ENCODE measurements at places on chromosomes 16 and 17.
A peak's percentile ranks its signal among the peaks of the same experiment; 100 is the strongest.

DNA sequence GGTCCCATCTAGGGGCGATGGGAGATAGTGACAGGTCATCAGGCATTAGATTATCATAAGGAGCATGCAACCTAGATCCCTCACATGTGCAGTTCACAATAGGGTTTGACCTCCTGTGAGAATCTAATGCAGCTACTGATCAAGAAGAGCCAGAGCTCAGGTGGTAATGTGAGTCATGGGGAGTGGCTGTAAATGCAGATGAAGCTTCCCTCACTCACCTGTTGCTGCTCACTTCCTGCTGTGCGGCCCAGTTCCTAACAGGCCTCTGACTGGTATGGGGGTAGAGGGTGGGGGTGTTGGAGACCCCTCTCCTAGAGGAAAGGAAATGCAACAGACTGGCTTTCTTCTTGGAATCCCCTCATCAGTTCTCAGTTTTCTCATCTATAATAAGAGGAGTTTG lies 131.4 kb downstream of the CA10 start:
- no peak for DNase-seq

GRCh38 chr16:25893332-25893731 lies 201.6 kb downstream of the HS3ST4 start:
- no peak for DNase-seq

DNA sequence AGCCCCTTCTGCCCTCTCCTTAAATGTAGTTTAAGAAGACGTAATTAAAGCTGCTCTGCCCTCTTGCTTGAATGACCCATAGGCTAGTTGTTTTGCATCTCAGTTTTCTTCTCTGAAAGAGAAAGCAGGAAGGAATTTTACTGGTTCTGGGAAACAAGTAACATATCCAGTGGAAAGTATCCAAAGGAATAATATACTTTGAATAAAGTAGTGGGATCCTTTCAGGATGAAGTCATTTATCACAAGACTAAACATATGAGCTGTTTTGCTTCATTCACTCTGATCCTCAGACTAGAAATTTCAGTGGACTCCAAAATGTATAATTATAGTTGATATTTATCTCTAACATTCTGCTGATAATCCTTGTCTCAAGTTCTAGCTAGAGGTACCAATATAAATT lies 1297.6 kb upstream of the GOT2 start:
- no peak for DNase-seq

DNA sequence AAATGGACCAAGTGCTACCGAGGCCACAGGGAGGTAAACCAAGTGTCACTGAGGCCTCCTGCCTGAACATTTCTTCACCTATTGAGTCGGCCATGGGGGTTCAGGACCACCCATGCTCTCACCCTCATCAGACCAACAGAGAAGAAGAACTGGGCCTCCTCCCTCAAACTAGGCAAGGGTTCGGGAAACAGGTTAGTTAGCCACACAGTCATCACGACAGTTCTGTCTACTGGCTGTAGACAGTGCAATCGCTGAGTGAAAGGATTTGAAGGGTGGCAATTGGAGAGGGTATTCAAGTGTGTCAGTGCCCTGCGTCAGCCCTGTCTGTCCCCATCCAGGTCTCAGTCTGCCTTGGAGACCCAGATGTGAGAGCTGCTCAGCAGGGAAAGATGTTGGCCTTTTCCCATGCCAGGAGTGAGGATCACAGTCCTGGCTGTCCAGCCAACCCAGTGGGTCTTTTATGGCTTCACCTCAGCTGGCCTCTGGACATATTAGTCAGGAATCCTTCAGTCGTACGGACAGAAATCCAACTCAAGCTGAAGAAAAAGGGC lies 19.9 kb downstream of the TBX2 start:
- no peak for DNase-seq

GRCh38 chr17:67055811-67056745 lies 11.7 kb downstream of the CACNG1 start:
- DNase-seq = peak; percentile 57

GRCh38 chr17:2060681-2061440 lies 6.0 kb downstream of the HIC1 start:
- no peak for DNase-seq

DNA sequence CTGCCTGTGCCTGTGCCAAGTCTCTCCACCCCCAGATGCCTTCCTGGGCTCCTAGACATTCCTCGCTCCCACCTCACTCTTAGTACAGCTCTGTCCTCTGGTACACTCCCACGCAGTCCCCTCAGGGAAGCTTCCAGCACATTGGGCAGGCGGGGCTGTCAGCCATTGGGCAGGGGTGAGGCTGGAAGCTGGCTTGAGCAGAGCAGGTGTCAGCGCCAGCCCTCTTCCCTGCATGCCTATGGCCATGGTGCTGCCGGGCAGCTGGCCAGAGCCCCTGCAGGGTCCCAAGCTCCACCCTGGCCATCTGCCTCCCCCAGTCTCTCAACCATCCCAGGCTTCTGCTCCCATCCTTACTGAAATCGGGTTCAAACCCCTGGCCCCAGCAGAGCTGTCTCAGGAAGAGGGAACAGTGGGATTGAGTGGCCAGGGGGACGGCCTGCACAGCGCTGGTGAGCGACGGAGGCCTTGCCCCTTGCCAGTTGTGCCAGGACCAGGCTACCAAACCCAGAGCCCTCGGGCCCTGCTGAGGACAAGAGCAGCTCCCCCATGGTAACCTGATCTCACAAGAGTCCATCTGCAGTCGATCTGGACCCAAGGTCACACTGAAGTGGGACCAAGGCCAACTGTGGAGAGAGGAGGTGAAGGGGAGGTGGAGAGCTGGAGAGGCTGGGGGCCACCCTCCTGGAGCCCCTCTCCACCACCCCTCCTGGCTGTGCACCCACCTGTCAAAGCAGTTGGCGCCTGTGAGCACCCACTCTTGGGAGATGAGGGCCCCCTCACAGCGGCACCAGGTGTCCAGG lies 2.4 kb upstream of the B9D1 start:
- no peak for DNase-seq

- DNase-seq = peak; percentile 18
Measured at GRCh38 chr16:2148714-2149629, 547 bp downstream of the RAB26 start.

DNA sequence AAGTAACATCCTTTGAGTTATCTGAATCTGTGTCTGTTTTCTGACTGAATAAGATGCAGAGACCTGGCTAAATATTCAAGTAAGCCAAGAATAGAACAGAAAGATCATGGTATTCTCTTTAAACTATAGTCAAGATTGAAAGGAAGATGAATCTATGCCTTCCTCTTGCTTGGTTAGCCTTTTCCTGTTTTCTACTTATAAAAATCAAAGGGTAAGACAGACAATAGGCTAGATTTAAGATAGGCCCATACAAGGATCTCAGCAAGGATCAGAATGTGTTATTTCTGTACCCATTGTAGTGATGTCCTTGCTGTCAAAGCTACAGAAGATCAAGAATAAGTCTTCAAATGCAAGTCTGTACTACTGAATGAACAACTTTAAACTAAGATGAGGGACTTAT lies 7.0 kb upstream of the CDR2 start:
- no peak for DNase-seq

GRCh38 chr17:7684851-7685532 lies 2.3 kb downstream of the TP53 start:
- DNase-seq = no peak

All from mucosa of descending colon (tissue), 3 donors.